ENCODE measurements at places on chromosomes 13 and 19.

- DNase-seq, result no peak
Observed at GRCh38 chr19:34963573-34964406, at the start of gene ZNF792. Gene ZNF792, minus strand, starts transcription at chr19:34964229. Its CDS starts 567 bp downstream, at chr19:34963662.

DNA sequence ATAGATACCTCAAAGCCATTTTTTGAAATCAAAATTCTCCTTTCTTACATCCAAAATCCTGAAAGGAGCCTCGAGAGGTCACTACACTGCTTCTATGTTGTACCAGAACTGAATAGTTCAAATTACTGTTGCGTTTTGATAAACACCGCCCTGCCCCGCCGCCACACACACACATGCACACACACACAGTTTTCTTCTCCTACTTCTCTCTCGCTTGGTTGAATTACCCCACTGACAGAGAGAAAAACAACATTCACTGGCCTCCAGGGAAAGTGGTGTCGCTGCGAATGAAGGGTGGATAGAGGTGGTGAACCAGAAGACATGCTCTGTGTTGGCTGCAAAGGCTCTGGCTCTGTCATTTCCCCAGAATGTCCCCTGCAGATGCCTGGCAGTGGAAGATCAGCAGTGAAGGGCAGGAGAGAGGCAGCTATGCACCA, 183.4 kb upstream of the RFC3 start:
- no peak for DNase-seq

DNA sequence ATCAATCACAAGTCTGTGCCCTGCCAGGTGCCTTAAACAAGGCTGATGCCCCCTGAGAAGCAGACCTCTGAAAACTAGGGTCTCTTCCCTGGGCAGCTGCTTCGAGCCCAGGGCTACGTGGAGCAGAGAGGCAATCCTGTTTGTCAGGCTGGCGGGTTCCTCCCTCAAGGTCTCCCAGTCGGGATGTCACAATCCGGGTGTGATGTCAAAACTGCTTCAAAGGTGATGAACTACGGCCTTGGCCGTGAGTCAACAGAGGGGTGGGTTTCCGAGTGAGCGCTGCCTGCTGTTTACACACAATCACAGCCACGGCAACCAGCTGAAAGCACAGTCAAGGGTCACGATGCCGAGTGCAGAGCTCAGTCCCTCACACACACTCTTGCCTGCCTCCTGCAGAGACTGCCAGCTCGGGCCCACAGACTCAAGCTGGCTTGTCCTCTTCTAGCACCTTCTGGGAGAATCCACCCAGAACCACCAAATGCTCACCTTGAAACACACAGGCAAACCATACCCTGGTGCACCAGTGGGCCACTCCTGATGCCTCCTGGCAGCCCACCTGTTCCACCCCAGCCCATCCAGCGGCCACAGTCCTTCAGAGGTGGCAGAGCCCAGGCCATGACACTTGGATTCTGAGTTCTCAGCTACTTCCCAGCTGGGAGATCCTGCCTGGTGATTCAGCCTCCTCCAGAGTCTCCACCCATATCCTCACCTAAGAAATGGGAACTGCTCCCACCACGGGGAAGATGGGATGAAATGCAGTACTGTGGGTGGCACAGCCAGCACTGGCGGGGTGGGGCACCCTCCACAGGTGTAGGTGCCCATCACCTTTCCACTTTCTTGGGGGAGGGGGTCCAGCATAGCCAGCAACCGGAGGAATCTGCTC, 6.8 kb downstream of the ELL start:
- no peak for DNase-seq

DNA sequence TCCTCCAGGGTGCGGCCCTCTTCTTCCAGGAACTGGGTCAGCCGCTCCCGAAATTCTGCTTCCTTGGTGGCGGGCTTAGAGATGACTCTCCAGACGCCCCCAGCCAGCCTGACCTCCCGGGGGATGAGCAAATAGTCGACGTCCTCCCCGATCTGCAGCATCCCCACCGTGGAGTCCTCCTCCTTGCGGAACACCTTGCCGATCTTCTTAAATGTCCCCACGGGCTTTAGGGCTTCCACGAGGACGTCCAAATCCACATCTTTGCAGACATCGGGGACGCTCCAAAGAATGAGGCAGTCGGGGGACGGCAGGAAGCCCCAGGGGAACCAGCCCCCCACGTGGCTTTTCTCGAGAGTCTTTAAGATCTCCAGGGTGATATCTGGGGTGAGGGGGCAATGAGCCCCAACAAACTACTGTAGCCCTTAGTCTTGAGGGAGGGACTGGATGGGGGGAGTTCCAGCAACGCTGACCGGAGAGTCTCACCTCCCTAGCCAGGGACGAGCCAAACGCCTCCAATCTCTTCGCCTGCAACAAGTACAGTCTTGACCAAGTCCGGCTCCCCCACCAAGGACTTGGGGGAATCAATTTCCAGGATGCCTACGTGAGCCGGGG, 608 bp downstream of the CCDC8 start:
- DNase-seq, result no peak

DNA sequence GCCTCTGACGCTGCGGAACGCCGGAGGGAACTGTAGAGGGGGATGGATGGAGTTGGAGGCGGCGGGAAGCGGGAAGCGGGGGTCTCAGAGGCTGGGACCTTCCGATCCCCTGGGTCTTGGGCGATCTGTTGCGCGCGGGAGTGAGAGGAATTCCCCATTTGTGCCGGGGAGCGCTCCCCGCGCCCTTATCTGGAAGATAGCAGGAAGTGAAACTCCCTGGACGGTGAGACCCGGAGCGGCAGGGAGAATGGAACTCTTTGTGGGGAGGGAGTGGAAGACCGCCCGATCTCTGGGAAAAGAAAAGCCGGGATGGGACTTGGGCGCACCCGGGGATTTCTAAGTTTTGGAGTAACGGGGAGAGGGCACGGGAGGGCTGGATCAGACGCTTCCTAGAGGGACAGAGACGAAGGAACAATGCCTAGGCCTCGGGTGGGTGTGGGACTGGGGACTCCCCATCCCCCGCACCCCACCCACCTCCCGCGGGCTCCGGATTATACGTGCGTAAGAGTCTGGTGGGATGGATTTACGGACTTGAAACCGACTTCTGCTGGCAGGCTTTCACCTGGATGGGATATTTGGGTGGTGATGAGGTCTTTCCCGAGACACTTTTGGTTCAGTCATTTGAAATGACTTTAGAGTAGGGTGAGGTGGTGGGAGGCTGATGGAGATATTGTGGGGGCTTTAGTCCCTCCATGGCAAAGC, 495 bp downstream of the LSR start:
- no peak for DNase-seq

DNA sequence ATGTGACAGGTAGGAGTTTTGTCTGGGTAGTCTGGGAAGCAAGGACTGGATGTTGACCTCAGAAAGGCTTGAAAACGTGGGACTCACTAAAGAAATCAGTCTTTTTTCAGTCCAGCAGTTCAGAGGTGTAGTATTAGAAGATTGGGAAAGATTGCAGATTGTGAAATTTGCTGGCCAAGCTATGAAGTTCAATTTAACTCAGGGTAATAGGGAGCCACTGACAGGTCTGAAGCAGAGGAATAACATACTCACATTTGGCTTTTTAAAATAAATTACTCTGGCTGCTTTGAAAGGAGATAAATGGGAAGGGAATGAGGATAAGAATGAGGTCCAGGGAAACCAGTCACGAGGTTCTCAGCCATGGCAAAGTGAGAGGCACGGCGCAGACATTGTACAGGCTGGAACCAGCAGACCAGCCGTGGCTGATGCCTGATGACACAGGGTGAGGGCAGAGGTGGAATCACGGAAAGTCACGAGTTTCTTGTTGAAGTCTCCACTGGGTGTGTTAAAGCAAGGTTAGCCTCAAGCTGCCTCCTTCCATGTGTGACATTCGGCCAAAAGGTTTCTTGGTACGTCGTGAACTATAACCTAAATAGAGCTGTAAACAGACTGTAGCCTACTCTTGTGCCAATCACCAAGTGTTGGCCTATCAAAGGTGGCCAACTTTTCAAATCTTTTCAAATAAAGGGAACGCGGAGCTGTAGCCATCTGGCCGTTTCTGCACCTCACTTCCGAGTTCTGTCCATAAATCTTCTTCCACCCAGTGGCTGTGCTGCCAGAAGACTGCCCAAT, 377.6 kb downstream of the IRS2 start:
- no peak for DNase-seq

DNA sequence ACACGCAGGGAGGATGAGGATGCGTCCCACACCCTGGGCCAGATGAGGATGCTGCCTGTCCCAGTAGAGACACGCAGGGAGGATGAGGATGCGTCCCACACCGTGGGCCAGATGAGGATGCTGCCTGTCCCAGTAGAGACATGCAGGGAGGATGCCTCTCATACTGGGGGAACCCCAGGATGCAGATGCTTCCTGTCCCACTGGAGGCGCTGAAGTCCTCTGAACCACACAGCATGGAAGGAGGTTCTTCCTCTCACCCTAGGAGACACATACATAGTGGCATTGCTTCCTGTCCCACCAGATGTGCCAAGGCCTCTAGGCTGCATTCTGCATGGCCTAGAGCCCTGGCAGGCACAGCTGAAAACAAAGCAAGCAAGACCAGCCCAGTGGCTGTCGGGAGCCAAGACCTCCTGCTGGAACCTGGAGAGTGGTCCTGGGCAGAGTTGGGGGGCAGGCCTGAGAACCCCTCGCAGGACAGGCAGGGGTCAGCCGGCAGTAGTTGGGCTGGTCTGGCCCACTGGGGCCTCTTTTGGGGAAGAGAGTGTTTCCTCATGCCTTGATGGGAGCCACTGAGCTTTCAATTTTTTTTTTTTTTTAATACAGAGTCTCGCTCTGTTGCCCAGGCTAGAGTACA, 4.3 kb downstream of the HPN start:
- DNase-seq, result no peak

- DNase-seq, result no peak
Observed at GRCh38 chr13:37621811-37622361, 23.3 kb upstream of the POSTN start.

DNA sequence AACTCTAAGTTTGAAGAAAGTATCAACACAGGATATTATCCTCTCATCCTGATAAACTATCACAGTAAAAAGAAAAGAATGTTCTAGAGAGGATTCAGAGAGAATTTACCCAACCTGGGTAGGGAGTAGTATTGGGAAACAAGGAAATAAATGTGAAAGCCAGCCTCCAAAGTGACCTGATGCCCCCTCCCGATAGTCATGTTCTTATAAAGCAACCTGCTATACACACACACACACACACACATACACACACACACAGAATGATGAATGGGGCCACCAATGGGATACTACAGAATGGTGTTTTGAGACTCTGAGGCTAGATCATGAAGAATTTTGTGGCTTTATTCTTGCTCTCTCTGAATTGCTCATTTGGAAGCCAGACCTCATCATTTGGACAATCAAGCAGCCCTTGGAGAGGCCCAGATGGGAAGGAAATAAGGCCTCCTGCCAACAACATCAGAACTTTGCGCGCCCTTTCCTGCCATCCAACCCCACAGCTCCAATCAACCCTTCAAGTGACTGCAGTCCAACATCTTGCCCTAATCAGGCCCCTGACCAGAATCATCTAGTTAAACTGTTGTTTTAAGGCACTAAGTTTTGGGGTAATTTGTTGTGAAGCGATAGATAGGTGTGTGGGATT, 807.9 kb upstream of the ARGLU1 start:
- DNase-seq, result no peak

DNA sequence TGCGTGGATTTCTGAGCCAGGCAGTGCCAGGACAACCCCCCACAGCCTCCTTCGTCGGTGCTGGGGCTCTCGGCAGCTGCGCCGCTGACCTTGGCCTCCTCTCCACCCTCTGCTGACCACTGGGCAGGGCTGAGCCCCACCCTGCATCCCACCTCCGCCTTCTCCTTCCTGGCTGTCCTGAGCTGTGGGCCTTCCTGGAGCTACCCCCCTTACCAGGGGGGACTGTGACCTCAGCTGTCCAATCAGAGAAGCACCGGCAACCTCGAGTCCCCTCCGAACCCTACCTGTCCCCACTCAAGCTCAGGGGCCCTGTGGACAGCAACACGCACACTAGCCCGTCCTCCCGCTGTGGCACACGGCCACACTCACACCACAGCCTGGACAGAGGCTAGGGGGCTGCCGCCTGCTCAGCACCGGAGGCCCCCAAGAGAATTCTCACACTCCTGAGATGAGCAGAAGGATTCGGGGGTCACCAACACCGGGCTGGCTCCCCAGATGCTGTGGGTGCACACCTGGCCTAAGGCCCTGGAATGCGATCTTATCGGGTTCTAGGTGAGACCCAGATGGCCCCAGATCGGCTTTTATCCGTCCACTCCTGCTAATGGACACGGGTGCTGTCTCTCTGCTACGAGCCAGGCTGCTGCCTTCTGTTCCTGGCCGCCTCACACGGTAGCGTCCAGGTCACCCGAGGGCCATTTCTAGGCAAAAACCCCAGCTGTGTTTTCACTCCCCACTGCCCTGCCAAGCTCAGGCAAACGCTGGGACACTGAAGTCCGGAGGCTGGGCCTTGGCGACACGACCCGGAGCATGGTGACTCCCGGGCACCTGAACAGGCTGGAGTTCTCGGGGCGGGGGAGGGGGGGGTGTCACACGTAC, 32.5 kb upstream of the CACTIN start:
- no peak for DNase-seq

Measured in smooth muscle cell of the brain vasculature (primary cell).